GM13976 (cell line): ENCODE measurements at places on chromosomes 7 and 10.
A peak's percentile ranks its signal among the peaks of the same experiment; 100 is the strongest.

DNA sequence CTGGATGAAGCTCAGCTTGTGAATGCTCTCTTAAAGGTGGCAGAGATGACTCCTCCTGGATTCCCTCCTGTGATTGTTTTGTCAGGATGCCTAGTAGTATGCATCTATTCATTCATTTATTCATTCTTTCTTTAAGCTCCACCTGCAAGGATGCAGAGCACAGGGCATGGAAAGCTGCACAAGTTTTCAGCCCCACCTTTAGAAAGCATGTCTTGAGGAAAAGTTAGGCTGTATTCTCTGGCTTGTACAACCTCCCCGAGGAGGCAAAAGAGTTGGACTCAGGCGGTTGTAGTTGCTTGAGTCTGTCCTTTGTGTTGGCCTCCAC, 22.4 kb downstream of the ARID5B start:
- no peak for DNase-seq

GRCh38 chr10:97037365-97038361, 148.1 kb downstream of the SLIT1 start:
- DNase-seq, result peak; percentile 86

DNA sequence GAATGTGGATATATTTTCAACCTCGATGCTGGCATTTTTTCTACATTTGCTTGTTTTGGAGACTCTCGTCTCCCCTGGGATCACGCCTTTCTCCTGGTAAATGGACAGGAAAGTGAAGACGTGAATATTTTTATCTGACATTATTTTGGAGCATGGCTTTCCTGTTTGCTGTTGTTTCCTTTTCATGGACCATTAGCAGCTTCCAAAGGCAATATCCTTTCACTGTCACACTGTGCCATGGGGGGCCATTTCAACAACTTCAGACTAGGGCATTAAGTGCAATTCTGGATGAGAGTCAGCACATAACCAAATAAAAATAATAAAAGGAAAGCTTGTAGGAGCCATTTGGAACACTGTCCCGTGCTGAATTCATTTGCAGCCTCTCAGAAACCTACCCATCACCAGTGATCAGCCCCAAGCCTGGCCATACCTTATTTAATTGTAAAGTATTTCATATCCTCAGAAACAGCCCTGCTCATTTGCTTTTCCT, 75.9 kb upstream of the NEUROD6 start:
- DNase-seq, result no peak

DNA sequence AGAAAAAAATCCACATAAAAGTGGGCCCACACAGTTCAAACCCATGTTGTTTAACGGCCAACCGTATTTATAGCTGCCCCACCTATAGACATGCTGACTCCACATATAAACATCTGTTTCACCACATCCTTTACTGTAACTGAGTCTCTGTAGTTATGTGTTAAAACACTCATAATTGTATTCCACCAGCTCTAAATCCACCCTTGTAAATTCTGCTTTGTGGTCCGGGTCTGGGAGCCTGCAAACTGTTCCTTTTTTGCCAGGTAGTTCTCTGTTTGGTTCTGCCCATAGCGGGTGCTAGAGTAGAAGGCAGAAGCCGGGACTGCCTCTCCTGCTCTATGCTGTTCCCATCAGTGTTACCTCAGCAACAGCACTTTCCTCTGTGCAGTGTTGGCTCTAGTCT, 20.2 kb upstream of the FHIP2A start:
- DNase-seq, result no peak

DNA sequence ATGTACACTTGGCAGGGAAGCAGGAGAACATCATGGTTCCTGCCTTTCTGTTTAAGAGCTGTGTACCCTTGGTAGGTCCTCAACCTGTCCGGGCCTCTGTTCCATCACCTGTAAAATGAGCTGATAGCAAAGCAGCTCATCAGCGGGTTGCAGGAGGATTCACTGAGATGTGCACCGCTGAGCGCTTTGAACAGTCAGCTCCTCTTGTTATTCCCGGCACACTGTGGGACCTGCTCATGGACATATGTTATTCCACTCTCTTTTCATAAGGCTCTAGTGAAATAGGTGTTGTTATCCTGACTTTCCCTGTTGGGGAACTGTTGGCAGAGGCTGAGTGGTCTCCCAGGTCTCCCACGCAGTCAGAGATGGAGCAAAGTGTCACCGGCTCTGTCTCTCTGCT, 497.5 kb upstream of the ZMIZ1 start:
- DNase-seq, result no peak

GRCh38 chr7:17153536-17153935, 144.9 kb upstream of the AHR start:
- DNase-seq, result no peak

GRCh38 chr10:48552946-48553564, 51.8 kb downstream of the ARHGAP22 start:
- no peak for DNase-seq
